ENCODE measurements at places on chromosomes 16 and 17.

DNA sequence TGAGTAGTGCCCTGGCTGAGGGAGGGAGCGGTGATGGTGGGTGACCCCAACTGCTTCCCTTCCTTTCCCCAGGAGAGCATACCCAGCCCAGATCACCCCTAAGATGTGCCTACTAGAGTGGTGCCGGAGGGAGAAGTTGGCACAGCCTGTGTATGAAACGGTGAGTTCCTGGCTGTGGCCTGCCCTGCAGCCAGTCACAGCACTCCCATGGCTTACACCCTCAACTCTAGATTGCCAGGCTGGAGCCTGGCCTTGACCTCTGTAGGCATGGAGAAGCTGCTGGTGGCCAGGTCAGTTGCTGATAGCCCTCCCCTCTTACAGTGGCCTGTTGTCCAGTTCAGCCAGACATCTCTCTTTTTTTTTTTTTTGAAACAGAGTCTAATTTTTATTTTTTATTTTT lies 8.6 kb upstream of the NFATC3 start:
- DNase-seq: no peak

GRCh38 chr16:58284469-58284868 lies 10.4 kb downstream of the PRSS54 start:
- no peak for DNase-seq

DNA sequence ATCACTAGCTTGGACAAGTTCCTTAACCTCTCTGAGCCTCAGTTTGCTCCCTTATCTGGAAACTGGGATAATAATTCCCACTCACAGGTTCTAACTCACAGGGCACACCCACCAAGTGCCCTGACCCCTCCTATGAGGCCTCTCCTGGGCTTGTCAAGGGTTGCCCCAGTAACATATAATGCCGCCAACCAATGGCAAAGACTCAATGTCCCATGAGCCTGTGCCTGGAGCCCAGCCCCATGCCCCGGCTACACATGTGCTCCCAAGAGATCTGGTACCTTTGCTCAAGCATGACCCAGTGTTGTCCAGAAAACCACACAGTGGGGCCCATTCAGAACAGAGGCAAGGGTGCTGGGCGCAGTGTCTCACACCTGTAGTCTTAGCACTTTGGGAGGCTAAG lies 8.5 kb upstream of the FBXL19 start:
- no peak for DNase-seq

GRCh38 chr17:64984851-64985521 lies 65.7 kb upstream of the LRRC37A3 start:
- DNase-seq: peak; percentile 37

DNA sequence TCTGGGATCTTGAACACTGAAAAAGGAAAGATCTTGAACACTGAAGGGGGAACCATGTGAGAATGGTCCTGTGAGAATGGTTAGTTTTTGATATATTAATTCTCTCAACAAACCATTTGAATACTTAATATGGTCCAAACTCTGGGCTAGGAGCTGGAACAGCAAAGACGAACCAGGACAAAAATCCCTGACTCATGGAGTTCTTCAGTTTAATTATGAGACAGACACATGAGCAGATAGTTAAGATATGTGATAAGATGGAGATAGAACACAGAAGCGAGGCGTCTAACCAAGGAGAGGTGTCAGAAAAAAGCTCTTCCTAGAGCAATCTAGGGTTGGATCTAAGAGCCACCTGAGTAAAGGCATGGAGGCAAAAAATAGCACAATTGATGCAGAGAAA lies 1.6 kb downstream of the CKLF start:
- no peak for DNase-seq

GRCh38 chr17:73414171-73414955 lies 102.6 kb upstream of the CDC42EP4 start:
- no peak for DNase-seq

GRCh38 chr16:8126313-8126712 lies 464.0 kb downstream of the TMEM114 start:
- no peak for DNase-seq

- no peak for DNase-seq
Observed at GRCh38 chr16:1407753-1408152, 6.8 kb downstream of the UNKL start.

- DNase-seq: no peak
Observed at GRCh38 chr16:88628512-88628974, 9.8 kb upstream of the IL17C start.

- no peak for DNase-seq
Observed at GRCh38 chr16:2087748-2088631, 40.2 kb downstream of the TSC2 start.

DNA sequence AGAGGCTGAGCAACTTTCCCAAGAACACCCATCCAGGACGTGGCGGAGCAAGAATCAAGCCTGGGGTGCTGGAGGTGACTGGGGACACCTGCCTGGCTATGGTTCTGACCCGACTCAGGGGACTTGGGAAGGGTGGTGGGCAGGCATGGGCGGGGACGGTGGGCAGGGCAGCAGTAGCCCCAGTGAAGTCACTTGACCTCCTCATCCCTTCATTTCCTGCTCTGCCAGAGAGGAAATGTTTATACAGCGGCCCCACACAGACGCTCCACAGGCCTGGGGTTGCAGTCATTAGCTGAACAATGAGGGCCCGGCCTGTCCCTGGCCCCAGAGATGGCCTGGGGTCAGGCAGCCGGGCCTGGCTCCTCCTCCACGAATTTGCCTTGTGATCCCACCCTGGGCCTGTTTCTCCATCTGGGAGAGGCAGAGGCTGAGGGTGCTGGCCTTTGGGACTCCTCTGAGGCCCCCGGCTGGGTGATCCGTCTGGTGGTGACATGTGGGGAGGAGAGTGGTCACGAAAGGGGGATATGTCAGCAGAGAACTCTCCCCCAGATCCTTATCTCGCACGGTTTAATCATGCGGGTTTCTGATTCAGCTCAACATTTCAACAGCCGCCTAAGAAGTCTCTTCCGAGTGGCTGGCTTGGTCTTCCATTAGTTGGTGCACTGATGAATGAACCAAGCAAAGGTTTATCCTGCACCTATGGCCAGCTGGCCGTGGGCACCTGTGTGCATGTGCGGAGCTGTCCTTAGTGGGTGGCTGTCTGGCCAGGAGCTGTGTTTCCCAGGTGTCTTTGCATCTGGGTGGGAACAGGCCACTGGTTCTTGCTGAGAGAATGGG lies 175.9 kb downstream of the IRF8 start:
- DNase-seq: no peak

DNA sequence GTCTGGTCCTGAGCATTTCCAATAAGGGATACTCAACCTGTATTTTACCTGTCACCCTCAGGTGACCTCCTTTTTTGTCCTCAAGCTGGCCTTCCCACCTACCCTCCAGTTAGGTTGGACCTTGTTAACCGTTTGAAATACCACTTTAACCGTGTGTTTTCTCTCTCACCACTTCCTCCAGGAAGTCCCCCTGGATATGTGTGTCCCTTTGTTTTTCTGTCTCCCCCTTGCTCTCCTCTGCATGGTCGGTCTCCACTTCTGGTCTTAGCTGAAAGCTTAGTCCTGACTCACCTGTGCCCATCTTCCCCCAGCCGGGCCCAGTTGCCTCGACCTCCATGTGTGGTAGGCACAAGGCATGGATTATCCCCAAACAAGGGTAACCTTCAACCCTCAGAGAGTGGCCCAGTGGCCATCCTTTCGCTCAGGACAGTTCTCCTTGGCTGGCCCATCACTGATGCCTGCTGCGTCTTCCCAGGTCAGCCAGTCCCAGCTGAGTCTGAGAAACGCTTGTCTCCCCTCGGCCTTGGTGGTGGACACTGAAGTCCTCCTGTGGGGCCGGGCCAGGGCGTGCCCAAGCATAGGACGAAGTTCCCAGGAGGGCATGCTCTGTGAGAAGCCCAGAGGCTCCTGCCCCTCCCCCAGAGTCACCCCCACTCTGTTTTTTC lies 20.0 kb downstream of the LASP1 start:
- no peak for DNase-seq

- peak; percentile 40 for DNase-seq
Observed at GRCh38 chr17:7045492-7046126, 1.7 kb upstream of the SLC16A11 start.

- no peak for DNase-seq
Observed at GRCh38 chr16:3597676-3598075, 13.7 kb downstream of the SLX4 start.

- DNase-seq: no peak
Observed at GRCh38 chr16:65394281-65394680, 272.4 kb upstream of the CDH11 start.

- no peak for DNase-seq
Observed at GRCh38 chr17:863880-864279, 81.7 kb downstream of the MRM3 start.

DNA sequence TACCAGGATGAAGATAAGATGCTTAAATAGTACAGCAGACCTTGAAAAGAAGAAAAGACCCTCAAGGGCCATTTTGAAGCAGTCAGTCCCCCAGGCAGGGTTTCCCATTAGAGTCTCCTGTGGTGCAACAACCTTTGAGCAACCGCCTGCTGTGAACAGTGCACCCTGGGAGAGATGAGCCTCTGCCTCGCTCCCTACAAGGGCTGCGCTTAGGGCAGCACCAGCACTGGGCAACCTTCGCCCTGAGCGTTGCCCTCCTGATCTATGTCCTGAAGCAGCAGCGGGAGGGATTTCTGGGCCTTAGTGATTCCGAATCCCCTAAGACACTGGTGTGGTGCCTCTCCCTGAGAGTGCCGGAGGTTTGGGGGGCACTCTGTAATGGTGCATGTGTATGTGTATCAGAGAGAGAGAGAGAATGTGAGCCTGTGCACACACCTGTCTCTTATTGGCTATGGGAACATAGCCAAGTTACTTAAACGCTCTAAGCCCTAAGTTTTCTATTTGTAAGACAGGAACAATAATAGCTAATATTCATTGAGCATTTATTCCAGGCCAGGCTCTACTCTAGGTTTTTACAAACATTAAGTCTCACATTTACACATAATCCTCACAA lies 25.2 kb upstream of the ABCC12 start:
- DNase-seq: no peak

GRCh38 chr17:81999587-81999975 lies 22.2 kb downstream of the ASPSCR1 start:
- DNase-seq: no peak

GRCh38 chr17:70099294-70099693 lies 24.3 kb downstream of the KCNJ16 start:
- no peak for DNase-seq

DNA sequence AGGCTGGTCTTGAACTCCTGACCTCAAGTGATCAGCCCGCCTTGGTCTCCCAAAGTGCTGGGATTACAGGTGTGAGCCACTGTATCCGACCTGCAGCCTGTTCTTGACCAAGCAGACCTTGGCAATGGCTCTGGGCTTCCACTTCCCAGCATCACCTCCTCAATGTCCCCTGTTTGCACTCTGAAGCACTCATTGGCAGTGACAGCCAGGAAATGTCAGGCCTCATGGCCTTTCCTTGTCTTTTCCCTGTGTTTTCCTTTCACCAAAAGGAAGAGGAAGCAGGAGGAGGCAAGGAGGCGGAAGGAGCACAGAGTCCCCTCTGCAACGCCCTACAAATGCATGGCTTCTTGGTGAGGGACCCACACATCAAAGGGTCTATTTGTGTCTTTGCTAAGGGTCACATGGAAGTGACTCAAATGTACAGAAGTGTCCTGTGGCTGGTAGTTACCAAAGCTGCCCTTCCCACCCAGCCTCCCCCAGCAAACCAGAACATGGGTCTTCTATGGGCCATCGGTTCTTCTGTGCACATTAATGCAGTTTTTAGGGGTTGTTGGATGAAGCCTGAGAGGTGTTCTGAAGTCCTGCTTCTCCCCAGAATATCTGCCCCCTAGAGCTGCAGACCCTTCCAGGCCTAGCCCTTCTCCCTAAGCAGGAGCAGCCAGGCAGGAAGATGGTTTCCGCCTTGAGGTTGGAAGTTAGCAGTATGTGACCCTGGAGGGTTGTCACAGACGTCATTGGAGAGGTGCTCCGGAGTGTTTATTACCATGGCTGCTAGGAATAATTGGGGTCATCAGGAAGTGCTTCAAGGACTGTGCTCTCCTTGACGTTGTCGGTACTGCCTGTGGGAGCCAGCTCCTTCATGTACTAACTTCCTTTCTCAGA lies 60.8 kb downstream of the WIPI1 start:
- peak; percentile 15 for DNase-seq

DNA sequence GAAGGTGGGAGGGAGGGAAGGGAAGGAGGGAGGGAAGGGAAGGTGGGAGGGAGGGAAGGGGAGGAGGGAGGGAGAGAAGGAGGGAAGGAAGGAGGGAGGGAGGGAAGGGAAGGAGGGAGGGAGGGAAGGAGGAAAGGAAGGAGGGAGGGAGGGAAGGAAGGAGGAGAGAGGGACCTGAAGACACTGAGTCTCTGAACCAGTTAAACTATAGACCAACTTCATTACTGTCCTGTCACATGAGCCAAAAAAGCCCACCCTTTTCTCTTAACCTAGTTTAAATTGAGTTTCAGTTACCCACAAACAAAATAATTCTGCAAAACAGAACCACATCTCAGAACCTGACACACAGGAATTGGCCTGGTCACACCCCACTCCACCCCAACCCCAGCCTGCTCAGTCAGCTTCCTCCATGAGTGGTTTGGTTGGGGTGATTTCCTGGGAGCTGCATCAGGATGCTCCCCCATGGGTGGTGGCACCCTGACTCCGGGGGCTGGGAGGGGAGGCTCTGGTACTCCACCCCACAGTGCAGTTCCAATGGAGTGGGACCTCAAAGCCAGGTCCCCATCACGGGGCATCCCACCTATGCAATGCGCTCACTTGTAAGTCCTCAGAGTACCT lies 4.7 kb upstream of the PRR29 start:
- peak; percentile 34 for DNase-seq

DNA sequence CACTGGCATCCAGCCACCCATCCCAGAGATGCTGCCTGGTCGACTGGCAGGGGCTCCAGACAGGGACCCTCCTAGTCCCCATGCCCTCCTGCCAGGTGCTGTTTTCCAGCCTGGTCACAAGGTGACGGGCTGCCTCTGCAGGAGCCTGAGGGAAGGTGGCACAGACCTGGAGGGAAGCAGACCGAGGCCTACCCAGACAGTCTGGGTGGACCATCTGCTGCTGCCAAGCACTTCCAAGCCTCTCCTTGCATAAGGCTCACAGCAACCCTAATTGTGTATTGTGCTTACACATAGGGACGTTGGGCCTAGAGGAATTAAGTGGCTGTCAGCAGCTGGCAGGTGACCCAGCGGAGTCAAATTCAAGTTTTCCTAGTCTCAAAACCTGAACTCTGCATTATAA lies 90.1 kb upstream of the KCNJ18 start:
- DNase-seq: no peak

- DNase-seq: peak; percentile 29
Observed at GRCh38 chr16:11356573-11357331, 11.5 kb downstream of the RMI2 start.

DNA sequence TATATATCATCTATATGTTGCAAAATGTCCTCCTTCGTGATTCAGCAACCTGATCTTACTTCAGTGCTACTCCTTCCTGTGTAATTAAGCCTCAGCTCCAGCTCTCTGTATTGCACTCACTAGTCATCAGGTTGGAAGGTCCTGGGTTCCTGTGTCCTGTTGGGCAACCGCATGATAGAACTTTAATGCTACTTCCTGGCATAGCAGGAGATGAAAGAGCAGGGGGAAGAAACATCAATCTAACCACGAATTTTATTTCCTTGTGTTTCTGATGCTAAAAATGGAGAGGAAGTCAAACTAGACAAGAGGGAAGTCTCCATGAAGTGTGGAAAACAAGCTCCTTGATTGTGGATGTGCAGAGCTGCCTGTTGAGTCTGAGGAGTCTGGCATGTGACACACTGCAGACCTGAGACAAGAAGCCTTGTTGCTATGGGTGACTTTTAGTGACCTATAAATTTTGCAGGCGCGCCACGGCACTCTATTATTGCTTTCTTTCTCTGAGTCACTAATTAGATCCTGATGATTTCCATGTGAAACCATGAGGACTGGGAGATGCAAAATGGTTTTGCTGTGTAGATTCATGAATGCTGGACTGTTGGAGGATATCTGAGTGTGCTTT lies 25.6 kb downstream of the IGSF6 start:
- no peak for DNase-seq
